Activated CD4-positive, alpha-beta memory T cell treated with anti-CD3 and anti-CD28 coated beads for 36 hours (primary cell): ENCODE measurements at places on chromosomes 12 and 14. TPM values are rescaled to one million over a fixed set of nuclear protein-coding genes. Genes with fewer than 3 reads are reported as not detected.

- no peaks in the 10 kb centered on the region for H3K36me3 ChIP-seq
- no peak overlapping the region for H3K27ac ChIP-seq
- no peaks in the 10 kb centered on the region for H3K27me3 ChIP-seq
- H3K4me3 ChIP-seq, result no peak overlapping the region
- H3K4me1 ChIP-seq, result no peaks in the 10 kb centered on the region
Observed at GRCh38 chr12:85872497-85873091, 1.5 kb upstream of the NTS start.

DNA sequence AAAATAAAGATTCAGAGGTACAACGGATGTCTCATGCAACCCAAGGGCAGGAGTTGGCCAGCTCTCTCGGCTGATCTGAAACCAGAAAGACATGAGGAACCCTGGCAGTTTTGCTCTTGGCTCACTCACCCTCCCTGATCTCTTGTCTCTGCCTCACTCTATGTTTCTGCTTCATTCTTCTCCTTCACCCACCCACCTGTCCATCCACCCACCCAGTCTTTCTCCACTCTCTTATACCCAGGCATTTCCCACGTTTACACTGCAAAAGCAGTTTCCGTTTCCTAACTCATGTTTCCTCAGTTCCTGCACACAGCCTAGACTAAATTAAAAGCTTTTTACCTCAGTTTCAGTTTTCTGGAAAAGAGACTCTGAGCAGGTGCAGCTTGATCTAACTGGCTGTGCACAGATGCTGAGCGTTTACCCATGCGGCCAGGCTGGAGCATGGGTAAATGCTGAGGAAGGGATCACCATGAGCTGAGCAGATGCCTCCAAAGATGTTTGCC lies 157.6 kb downstream of the PRKCH start:
- peak; percentile 73 for DNase-seq
- H3K4me1 ChIP-seq, result peaks cover 91% of the 10 kb centered on the region
- peaks cover 43% of the 10 kb centered on the region for H3K36me3 ChIP-seq
- peak overlapping the region; percentile 100 for H3K27ac ChIP-seq

DNA sequence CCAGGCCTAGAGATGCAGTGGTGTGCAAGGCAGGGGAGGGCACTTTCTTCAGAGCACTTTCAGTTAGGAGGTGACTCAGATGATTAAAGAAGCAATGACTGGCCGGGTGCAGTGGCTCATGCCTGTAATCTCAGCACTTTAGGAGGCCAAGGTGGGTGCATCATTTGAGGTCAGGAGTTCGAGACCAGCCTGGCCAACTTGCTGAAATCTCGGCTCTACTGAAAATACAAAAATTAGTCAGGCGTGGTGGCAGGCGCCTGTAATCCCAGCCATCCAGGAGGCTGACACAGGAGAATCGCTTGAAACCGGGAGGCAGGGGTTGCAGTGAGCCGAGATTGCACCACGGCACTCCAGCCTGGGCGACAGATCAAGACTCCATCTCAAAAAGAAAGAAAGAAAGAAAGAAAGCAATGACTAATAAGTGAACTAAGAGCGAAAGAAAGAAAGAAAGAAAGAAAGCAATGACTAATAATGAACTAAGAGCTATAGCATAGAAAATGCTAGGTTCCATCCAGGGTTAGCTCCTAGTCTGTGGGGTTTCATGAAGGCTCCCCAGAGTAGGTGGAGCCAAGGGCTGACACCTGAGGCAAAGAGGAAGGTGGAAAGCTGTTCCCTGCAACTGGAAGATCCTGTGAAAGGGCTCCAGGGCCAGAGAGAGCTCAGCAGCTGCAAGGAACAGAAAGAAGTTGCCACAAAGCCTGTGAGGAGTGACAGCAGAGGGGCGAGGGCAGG lies 334.5 kb downstream of the CACNA1C start:
- H3K27me3 ChIP-seq, result peaks cover 23% of the 10 kb centered on the region
- H3K4me3 ChIP-seq, result no peak overlapping the region
- peak; percentile 75 for DNase-seq
- no peaks in the 10 kb centered on the region for H3K4me1 ChIP-seq

DNA sequence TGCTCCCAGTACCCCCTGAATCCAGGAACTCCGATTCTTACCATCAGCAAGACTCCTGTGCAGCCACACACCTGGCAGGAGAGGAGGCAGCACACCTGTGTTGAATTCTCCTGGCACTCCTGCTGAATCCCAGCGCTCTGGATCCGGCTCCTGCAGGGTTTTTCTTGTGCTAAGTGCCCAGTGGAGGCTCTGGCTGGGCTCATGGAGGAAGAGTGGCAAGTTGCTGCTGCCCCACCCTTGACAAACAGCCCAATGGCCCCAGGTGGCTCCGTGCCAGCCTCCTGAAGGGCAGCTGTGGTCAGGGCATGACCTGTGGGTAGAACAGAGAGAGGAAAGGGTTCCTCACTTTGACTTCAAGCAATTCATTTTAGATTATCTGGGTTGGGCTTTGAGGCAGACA lies 20.0 kb downstream of the CRACR2A start:
- no peak overlapping the region for H3K27ac ChIP-seq
- H3K4me1 ChIP-seq, result peaks cover 24% of the 10 kb centered on the region
- peaks cover 24% of the 10 kb centered on the region for H3K36me3 ChIP-seq
- no peak for DNase-seq

DNA sequence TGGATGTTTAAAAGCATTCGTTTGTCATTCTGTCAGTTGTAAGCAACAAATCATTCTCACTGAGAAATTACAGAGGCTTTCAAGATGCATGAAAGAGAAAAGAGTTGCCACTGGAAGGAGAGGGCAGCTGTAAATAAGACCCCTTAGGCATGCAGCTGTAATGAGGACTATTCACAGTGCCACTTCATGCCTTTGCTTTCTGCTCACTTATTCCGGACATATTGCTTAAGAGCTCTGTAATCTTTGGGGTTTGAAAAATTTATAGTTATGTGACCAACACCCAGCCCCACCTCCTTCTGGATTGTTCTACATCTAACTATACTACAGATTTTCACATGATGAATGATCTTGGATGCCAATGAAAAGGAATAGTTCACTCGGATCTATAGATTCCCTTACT lies 194.8 kb upstream of the DCN start:
- H3K36me3 ChIP-seq, result no peaks in the 10 kb centered on the region
- no peak overlapping the region for H3K4me3 ChIP-seq
- peaks cover 5% of the 10 kb centered on the region for H3K4me1 ChIP-seq
- DNase-seq, result no peak

- H3K27me3 ChIP-seq, result peaks cover 34% of the 10 kb centered on the region
- H3K27ac ChIP-seq, result no peak overlapping the region
- no peak overlapping the region for H3K4me3 ChIP-seq
- no peaks in the 10 kb centered on the region for H3K4me1 ChIP-seq
- DNase-seq, result no peak
Observed at GRCh38 chr14:99654235-99654985, 9.5 kb downstream of the HHIPL1 start.

- no peak overlapping the region for H3K27ac ChIP-seq
- H3K4me3 ChIP-seq, result no peak overlapping the region
- H3K27me3 ChIP-seq, result peaks cover 15% of the 10 kb centered on the region
- DNase-seq, result no peak
- H3K36me3 ChIP-seq, result peaks cover 6% of the 10 kb centered on the region
Observed at GRCh38 chr14:37610945-37611523, 15.6 kb downstream of the TTC6 start.

DNA sequence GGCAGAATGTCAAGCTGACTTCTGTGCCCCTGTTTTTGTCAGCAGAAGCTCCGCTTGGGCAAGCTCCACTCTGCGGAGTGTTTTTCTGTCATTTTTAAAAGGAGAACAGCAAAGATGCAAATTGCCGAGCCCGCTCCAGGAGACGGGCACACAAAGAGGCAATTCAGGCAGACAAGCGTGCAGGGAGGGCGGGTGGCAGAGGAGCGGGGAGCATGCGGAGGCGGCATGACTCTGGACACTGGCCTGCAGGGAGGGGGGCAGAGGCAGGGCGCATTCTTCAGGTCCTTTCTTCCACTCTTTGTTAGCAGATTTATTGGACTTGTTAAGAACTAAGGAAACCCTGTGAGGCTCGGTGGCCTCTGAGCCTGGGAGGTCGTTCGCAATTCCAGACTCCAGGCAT lies 187.3 kb upstream of the RMST start:
- no peak overlapping the region for H3K27ac ChIP-seq
- H3K36me3 ChIP-seq, result no peaks in the 10 kb centered on the region
- no peaks in the 10 kb centered on the region for H3K4me1 ChIP-seq

DNA sequence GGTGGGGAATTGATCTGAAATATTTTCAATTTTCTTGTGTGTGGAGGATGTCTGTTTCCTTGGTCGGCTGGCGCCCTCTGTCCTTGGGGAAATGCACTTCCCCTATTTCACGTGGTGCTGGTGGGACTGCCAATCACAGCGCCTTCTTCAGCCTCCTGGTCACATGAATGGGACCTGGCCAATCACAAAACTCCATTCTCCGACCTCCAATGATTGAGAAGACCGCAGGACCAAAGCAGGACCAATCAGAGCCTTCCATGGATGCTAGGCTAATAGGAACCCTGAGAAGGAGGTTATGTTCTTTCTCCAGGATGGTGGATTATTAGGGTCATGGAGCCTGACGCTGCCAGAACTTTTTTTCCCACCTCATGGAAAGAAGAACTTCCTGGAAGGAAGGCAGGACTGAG lies 188.7 kb downstream of the TTC8 start:
- H3K4me3 ChIP-seq, result no peak overlapping the region
- DNase-seq, result peak; percentile 48
- no peaks in the 10 kb centered on the region for H3K4me1 ChIP-seq

GRCh38 chr14:95257521-95257920 lies 62.2 kb downstream of the CLMN start:
- no peak overlapping the region for H3K4me3 ChIP-seq
- no peak overlapping the region for H3K27ac ChIP-seq
- DNase-seq, result no peak
- peaks cover 3% of the 10 kb centered on the region for H3K27me3 ChIP-seq

DNA sequence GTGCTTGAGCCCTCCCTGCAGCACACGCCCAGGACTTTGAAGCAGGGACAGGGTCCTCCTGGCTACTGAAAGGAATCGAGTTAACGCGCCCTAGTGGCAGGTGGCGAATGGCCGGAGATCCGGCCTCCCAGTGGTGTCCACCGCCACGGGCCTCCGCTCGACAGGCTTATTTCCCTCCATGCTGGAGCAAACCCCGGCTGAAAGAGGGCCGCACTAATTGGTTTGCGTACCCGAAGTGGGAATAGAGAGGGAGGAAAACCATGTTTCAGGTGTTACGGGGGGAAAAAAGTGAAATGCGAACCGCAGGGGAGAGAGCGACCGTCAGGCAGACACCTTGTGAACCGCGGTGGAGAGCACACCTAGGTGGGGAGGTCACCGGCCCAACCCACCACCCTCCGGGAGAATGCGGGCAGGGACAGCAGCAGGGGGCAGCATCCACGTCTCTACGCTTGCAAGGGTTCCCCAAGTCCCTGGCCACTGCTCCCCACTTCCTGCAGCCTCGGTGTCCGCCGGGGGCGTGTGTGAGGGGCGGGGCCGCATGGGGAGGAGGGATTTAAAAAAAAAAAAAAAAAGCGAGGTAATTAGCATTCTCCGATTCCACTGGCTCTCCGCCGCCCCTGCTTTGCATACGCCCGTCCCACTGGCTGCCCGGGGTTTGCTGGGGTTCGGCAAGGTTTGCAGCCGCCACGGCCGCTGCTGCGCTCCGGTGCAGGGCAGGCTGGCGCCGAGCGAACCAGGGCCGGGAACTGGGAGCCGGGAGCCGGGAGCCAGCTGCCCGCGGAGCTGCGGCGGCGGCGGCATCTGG lies 224.6 kb upstream of the CRY1 start:
- no peaks in the 10 kb centered on the region for H3K36me3 ChIP-seq
- H3K27ac ChIP-seq, result no peak overlapping the region
- peaks cover 8% of the 10 kb centered on the region for H3K27me3 ChIP-seq

DNA sequence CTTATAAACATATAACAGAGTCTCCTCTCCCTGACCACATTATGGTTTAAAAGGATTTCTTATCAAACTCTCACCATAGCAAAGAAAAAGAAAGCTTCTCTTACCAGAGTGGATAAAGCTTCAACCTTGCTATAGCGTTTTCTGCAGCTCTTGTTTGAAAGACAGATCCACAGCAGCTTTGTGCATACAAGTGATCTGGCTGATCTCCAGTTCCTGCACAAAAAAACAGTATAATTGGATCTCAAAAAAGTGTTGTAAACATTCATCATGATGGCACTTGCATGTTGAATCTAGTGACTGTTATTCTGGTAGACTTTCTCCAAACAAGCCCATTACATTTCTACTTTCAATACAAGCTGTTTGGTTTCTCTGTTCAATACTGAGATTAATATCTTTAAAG lies 178.9 kb upstream of the MGAT4C start:
- H3K27me3 ChIP-seq, result no peaks in the 10 kb centered on the region
- no peak for DNase-seq
- no peaks in the 10 kb centered on the region for H3K36me3 ChIP-seq
- no peak overlapping the region for H3K4me3 ChIP-seq

DNA sequence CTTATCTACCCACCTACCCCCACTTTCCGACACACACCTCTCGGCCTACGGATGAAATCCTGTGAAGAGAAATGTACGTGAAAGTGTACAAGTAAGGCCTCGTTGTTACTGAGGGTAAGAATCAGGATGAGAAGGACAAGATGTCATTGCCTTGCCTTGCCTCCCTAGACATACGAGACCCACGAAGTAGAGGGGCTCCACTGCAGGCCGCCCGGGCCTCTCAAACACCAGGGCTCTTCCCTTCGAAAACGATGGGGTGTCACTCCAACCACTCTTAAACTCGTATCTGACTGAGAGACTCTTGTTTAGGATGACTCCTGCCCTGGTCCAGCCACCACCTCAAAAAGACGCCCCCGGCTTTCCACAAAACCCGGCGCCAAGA lies 498 bp downstream of the RACGAP1 start:
- H3K4me3 ChIP-seq, result peak overlapping the region; percentile 94
- H3K4me1 ChIP-seq, result peaks cover 14% of the 10 kb centered on the region
- DNase-seq, result no peak
- peaks cover 2% of the 10 kb centered on the region for H3K27me3 ChIP-seq

DNA sequence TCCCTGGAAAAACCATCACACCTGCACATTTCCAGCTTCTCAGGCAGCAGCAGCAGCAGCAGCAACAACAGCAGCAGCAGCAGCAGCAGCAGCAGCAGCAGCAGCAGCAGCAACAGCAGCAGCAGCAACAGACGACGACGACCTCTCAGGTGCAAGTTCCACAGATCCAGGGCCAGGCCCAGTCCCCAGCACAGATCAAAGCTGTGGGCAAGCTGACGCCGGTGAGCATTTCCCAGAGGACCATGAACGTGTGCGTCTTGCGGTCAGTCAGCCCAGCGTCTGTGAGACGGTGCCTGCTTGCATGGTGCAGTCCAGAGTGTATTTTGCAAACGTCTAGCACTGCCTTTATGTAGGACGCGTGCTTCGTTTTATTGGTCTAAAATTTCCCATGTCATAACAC lies 81.6 kb downstream of the DDX51 start:
- peaks cover 38% of the 10 kb centered on the region for H3K36me3 ChIP-seq
- H3K4me3 ChIP-seq, result no peak overlapping the region
- no peak for DNase-seq
- H3K4me1 ChIP-seq, result peaks cover 17% of the 10 kb centered on the region

DNA sequence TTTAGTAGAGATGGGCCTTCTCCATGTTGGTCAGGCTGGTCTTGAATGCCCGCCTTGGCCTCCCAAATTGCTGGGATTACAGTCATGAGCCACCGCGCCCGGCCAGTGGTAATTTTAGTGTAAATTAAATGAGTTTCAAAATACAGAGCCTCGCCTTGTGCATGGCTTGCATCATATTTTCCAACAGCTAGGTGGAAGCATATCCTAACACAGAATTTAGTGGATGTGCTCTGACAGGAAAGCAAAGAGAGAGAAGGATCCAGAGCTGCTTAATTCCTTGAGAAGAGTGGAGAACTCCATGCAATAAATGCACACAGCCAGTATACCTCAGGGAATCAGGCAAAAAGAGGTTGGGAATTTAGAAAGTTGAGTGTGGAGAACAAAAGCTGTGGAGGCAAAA lies 2.5 kb downstream of the OR6C2 start:
- no peak overlapping the region for H3K27ac ChIP-seq
- no peaks in the 10 kb centered on the region for H3K36me3 ChIP-seq
- peaks cover 9% of the 10 kb centered on the region for H3K27me3 ChIP-seq

Gene GALNT6
- total RNA-seq, result 13.1 TPM

Gene CIT
- 57.5 TPM for total RNA-seq

Gene CCNK
- 90.4 TPM for total RNA-seq

Gene RPS6KA5
- 19.3 TPM for total RNA-seq

Gene GPATCH2L
- total RNA-seq, result 52.1 TPM

Gene SSPN
- total RNA-seq, result not detected
